ENCODE measurements at places on chromosomes 12 and 14. TPM values are rescaled to one million over a fixed set of nuclear protein-coding genes. Genes with fewer than 3 reads are reported as not detected.

The ITPR2 gene
- 5.5 TPM for total RNA-seq

The ESRRB gene
- not detected for total RNA-seq

The VASH1 gene
- total RNA-seq: 1.0 TPM

The ESR2 gene
- total RNA-seq: 0.07 TPM

The FOXN4 gene
- not detected for total RNA-seq

All from NCI-H460 (cell line).